ENCODE measurements at places on chromosomes 4 and X. TPM values are rescaled to one million over a fixed set of nuclear protein-coding genes. Genes with fewer than 3 reads are reported as not detected.

DNA sequence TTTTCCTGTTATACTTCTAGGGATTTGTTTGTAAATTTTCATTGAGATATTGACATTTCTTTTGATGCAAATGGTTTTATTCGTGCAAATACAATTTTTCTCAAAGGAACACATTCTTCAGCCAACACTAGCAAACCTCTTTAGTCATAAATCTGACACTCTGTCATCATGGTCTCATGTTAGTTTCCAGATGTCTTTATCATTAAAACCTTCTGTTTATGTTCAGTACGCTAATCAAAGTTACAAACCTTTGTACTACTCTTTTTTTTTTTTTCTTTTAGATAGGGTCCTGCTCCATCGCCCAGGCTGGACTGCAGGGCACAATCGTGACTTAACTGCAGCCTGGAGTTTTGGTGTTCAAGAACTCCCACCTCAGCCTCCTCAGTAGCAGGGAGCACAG is 7.1 kb downstream of the SLC25A31 start:
- H3K27me3 ChIP-seq: peaks cover 11% of the 10 kb centered on the region
- H3K36me3 ChIP-seq: no peaks in the 10 kb centered on the region
- DNase-seq: no peak
- no peaks in the 10 kb centered on the region for H3K4me1 ChIP-seq
- H3K4me3 ChIP-seq: no peak overlapping the region

GRCh38 chr4:163651761-163652160 is 157.3 kb downstream of the TMA16 start:
- no peak overlapping the region for H3K27ac ChIP-seq
- no peak for DNase-seq
- H3K4me1 ChIP-seq: no peaks in the 10 kb centered on the region
- H3K27me3 ChIP-seq: no peaks in the 10 kb centered on the region
- H3K36me3 ChIP-seq: no peaks in the 10 kb centered on the region

Gene TMEM150C
- not detected for total RNA-seq

DNA sequence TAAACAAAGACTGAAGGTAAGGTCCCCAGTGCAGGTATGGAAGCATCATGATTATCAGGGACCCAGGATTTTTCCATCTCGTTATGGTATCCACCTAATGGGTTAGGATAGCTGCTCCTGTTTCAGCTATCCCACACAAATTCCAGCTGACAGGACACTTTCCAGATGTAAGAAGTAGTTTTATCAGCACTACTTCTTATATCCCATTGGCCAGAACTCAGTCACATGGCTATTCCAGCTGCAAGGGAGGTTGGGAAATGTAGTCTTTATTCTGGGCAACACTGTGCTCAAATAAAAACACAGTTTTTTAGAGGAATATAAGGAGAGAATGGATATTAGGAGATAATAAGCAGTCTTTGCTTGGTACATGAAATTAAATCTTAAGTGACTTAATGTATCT is 96.7 kb downstream of the SRPX start:
- H3K36me3 ChIP-seq: no peaks in the 10 kb centered on the region
- H3K4me1 ChIP-seq: no peaks in the 10 kb centered on the region
- no peak overlapping the region for H3K4me3 ChIP-seq

- peaks cover 8% of the 10 kb centered on the region for H3K27me3 ChIP-seq
- no peak within 1 kb of the TSS for H3K27ac ChIP-seq
- peak; percentile 41 for DNase-seq
- peaks cover 8% of the 10 kb centered on the region for H3K4me1 ChIP-seq
- H3K4me3 ChIP-seq: peak within 1 kb of the TSS; percentile 71
Measured at GRCh38 chrX:153411255-153411987, at the start of gene ZFP92. Gene ZFP92, plus strand, starts transcription at chrX:153411472. Its CDS starts 6,851 bp downstream, at chrX:153418323.

Gene PAGE5
- 0.47 TPM for total RNA-seq

- H3K36me3 ChIP-seq: peaks cover 17% of the 10 kb centered on the region
- no peaks in the 10 kb centered on the region for H3K4me1 ChIP-seq
Measured at GRCh38 chr4:752196-752861, 46.7 kb downstream of the PCGF3 start.

DNA sequence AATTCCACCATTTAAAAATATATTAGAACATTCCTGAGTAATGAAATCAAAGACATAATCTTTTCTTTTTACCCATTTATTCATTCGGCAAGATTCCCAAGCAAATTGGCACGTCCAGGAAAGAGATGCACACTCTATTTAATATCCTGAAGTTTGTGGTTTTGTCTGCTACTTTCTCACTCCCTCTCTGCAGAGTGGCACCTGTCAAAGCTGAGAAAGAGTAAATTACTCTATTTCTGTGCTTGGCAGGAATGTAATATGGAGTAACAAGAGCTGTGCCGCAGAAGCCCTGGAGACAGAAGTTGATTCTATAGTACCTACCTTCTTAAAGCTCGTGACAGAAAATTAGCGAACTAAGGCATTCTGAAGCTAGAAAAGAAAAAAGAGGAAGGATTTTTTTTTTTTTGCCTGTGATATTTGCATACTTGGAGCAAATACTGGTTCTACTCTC is 5.5 kb downstream of the GSTCD start:
- peaks cover 11% of the 10 kb centered on the region for H3K4me1 ChIP-seq
- no peak overlapping the region for H3K27ac ChIP-seq
- H3K4me3 ChIP-seq: no peak overlapping the region

- peak overlapping the region; percentile 86 for H3K27ac ChIP-seq
- H3K27me3 ChIP-seq: no peaks in the 10 kb centered on the region
- H3K4me1 ChIP-seq: peaks cover 19% of the 10 kb centered on the region
- DNase-seq: peak; percentile 79
Measured at GRCh38 chrX:40098264-40099054, 701 bp upstream of the BCOR start.

DNA sequence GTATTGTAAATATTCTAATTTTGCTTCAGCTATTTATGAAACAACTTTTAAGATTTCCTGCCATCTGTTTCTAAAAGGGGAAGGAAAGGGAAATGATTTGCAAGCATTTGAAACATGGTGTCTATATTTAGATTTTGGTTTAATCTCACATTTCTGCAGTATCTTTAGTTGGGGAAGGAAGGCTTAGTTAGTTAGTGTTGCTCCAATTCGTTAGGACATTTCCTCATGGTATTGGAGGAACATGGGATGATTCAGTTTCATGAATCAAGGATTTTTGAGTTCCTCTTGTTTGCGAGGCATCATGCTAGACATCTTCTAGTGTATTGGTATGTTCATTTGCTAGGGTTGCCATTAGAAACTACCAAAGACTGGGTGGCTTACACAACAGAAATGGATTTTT is 20.5 kb upstream of the TMEM192 start:
- H3K27ac ChIP-seq: no peak overlapping the region
- H3K4me1 ChIP-seq: no peaks in the 10 kb centered on the region
- no peak overlapping the region for H3K4me3 ChIP-seq

GRCh38 chr4:149965206-149965605 is 113.0 kb upstream of the DCLK2 start:
- H3K4me3 ChIP-seq: no peak overlapping the region
- no peaks in the 10 kb centered on the region for H3K4me1 ChIP-seq
- H3K27ac ChIP-seq: no peak overlapping the region
- no peaks in the 10 kb centered on the region for H3K36me3 ChIP-seq
- peaks cover 22% of the 10 kb centered on the region for H3K27me3 ChIP-seq

GRCh38 chr4:115424852-115425251 is 311.4 kb upstream of the NDST4 start:
- H3K27me3 ChIP-seq: no peaks in the 10 kb centered on the region
- no peak overlapping the region for H3K4me3 ChIP-seq
- no peaks in the 10 kb centered on the region for H3K4me1 ChIP-seq
- H3K27ac ChIP-seq: no peak overlapping the region
- DNase-seq: no peak

Gene CSAG3
- 1.4 TPM for total RNA-seq

Gene SPIN4
- total RNA-seq: 14.8 TPM

Gene CYSLTR1
- 2.1 TPM for total RNA-seq

Data from activated CD8-positive, alpha-beta memory T cell treated with anti-CD3 and anti-CD28 coated beads, Interleukin-2, amount 10 ng/mL, durations not matched to agents 7 days and 5 days (primary cell).